ENCODE measurements at places on chromosomes 7 and 10.

GRCh38 chr7:132825932-132826835 lies 249.9 kb upstream of the PLXNA4 start:
- DNase-seq, result no peak

DNA sequence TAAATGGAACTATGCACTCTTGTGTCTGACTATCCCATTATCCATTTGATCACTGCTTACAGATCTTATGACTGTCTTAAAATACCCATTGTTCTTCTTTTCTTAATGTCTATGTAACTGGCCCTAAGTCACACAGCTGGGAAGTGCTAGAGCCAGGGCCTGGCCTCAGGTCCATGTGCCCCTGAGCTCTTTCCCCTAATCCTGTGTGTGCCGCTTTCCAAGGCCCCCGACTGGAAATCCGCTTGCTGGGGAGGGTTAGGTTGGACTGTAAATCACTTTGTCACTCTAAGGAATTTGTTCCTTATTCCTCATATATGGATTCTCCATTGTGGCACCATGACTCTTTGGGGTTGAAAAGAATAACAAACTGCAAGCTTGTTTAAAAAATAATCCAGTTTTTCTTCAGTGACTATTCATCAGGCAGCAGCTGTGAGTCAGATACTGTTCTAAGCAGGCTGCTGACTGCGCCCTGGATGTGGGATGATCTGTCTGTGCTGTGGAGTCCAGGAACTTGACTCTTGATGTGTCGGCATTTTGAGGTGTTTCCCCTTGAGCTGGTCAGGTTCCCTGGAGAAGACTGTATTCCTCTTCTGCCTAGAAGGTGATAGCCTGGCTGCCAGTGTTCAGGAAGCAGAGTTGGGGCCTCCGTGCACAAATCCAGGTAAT lies 236.3 kb downstream of the SDK1 start:
- no peak for DNase-seq

DNA sequence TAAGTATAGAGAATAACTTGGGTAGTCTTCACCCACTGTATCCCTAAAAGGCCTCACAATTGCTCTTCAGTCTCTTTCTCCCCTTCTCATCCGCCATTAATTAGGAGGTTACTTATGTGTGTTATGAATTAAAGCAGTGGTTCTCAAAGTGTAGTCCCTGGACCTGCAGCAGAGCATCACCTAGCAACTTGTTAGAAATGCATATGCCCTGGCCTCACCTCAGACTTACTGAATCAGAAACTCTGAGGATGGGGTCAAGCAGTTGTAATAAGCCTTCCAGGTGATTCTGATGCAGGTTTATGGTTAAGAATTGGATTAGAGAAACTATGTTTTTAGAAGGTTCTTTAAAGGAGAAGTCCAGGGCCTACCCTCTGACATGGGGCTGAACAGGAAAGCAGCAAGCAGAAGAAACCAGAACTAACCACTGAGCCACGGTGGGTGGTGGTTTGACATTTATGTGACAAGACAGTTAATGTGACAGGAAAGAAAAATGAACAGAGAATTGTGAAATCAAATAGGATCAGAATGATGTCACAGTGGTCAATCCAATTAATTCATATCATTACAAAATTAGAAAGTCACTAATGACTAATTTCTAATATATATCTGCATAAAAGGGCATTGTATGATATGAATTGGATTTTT lies 37.6 kb downstream of the ENTPD1 start:
- no peak for DNase-seq

DNA sequence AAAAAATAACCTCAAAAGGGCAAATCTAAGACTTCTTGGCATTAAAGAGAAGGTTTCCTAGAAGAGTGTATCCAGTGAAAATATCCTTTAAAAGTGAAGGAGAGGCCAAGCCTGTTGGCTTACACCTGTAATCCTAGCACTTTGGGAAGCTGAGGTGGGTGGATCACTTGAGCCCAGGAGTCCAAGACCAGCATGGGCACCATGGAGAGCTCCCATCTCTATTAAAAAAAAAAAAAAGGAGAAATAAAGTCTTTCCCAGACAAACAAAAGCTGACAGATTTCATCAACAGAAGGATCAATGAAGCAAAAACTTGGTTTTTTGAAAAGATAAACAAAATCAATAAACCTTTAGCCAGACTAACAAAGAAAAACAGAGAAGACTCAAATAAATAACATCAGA lies 67.6 kb upstream of the ZNF800 start:
- DNase-seq, result no peak

GRCh38 chr7:21915140-21915539 lies 30.6 kb downstream of the CDCA7L start:
- no peak for DNase-seq

- DNase-seq, result no peak
Observed at GRCh38 chr10:113056030-113056429, 106.0 kb downstream of the TCF7L2 start.

GRCh38 chr10:125002423-125003145 lies 60.7 kb downstream of the ZRANB1 start:
- no peak for DNase-seq

DNA sequence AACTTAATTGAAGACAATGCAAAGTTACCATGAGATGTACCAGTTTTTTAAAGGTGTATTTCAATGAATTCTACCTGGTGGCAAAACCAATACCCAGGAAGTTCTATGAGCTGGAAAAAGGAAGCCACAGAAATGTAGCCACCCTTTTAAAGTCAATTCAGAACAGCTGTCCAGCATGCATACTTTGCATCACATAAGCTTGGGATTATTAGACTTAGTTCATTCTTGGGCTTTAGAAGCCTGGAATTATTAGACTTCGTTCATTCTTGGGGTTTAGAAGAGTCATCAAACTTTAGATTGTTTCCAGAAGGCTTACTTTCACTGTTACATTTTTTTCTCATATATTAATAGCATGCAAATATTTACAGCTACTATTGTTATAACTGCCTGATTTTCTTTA lies 20.9 kb downstream of the SLC25A13 start:
- no peak for DNase-seq

DNA sequence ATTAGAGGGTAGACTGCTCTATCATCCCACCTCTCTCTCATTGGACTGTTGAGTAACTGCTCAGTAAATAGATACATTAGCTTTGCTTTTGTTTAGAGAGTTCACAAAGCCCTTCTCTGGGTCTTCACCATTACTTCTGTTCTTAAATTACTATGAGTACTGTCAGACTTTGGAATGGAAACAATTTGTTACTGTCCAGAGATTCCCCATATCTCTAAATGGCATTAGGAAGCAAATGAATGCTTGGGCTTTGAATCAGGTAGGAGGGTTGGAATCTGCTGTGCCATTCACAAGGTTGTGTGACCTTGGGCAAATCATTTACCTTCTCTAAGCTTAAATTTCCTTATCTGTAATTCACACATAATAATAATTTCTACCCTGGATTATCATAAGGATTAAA lies 541.0 kb upstream of the FZD8 start:
- DNase-seq, result no peak

GRCh38 chr7:157116762-157117161 lies 22.0 kb upstream of the UBE3C start:
- DNase-seq, result no peak

GRCh38 chr7:41925946-41926345 lies 223.1 kb upstream of the INHBA start:
- DNase-seq, result no peak

DNA sequence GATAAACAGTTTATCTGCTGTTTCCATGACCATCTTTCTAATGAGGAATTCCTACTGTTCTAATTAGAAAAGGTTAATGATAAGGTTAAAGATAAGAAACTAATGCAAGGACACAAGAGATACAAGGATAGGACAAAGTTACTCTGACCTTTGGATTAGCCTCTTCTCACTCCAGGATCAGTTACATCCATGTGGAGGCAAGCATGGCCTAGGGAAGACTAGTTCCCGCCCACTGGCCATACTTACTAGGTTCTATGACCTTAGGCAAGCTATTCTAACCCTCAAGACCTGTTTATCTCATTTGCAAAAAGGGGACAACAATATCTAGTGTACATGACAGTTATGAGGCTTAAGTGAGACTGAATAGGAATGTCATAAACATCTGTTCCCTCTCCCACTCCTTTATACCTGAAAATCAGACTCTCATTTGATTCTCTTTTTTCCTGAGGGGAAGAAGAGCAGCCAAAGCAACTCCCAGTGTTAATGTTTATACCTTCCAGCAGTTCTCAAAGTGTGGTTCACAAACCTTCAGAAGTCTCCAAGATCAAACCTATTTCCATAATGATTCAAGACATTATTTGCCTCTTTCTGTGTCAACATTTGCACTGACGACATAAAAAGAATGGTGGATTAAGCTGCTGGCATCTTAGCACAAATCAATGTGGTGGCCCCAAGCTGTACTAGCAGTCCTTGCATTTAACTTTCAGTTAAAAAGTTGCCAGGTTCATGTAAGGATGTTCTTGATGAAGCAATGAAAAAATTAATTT lies 72.0 kb downstream of the SRPK2 start:
- DNase-seq, result no peak

DNA sequence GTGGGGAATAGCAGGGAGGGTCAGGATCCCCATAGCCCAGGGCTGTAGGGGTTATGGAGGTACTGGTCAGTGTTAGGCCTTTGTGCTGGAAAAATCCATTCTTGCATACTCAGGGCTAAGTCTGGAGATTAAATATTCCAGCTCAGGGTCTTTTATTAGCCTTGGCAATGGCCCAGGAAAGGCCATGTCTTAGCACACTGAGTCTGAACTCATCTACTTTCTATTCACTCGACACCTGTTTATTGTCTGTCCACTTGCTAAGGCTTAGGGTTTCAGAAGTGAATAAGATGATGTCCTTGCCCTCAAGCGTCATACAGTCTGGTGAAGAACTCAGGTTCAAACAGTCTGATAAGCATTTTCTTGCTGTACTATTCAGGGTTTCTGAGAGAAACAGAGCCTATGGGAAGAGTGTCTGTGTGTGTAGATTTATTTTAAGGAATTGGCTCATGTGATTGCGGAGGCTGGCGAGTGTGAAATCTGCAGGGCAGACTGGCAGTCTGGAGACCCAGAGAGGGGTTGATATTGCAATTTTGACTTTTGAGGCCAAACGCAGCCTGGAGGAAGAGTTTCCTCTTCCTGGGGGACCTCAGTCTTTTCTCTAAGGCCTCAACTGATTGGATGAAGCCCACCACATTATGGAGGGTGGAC lies 135.8 kb downstream of the RAMP3 start:
- DNase-seq, result no peak

GRCh38 chr7:15178065-15178464 lies 275.5 kb upstream of the DGKB start:
- DNase-seq, result no peak

DNA sequence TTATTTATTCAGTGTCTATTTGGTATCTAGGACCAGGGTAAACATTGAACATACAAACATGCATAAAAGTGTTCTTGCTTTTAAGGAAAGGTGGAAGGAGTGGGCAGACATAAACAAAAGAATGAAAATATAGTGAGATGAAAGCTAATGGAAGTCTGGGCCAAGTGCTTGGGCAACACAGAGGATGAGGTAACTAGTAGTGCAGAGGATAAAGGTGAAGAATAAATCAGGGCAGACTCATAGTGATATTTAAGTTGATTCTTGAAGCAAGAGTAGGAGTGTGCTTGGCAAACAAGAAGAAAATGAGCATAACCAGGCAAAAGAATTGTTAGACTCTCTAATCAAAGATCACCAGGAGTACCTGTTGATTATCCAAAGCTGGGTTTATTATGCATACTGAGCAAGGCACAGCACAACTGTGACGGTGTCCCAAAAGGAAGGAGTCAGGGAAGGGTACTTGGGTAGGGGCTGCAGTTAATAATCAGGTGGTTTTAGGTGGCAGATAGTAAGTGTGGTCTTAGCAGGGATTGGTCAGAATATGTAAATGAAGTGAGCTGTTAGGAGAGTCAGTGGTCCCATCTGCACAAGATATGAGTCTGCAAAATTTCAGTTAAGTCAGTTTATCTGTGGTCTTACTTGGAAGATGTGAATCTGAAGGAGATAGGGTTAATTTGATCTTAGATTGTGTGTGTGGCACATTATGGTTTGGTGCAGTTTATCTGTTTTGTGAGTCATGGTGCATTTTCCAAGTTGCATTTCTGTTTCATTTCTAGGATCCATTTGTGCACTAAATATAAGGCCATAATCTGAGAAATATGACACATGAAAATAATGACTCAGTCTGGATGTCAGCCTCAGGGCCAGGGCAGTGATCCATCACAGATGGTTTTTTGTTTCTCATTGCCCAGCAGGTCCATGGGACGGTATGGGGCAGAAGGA lies 30.6 kb upstream of the TAX1BP1 start:
- DNase-seq, result no peak

DNA sequence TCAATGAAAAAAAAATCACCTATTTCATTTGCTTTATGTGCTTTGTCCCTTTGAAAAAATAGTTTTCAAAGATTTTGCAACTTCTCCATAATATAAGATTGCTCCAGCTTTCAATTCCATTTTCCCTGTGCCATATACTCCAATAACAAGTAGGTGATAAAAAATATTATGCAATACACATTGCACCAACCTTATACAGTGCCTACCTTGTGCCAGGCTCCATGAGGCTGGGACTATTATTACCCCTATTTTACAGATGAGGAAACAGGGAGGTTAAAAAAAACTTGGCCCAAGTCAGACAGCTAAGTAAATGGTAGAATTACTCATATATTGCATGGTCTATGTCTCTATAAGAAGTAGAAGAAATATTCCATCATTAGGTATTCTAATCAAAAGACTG lies 57.8 kb downstream of the BRAF start:
- no peak for DNase-seq

- DNase-seq, result no peak
Observed at GRCh38 chr7:32573110-32573687, 77.9 kb downstream of the AVL9 start.

DNA sequence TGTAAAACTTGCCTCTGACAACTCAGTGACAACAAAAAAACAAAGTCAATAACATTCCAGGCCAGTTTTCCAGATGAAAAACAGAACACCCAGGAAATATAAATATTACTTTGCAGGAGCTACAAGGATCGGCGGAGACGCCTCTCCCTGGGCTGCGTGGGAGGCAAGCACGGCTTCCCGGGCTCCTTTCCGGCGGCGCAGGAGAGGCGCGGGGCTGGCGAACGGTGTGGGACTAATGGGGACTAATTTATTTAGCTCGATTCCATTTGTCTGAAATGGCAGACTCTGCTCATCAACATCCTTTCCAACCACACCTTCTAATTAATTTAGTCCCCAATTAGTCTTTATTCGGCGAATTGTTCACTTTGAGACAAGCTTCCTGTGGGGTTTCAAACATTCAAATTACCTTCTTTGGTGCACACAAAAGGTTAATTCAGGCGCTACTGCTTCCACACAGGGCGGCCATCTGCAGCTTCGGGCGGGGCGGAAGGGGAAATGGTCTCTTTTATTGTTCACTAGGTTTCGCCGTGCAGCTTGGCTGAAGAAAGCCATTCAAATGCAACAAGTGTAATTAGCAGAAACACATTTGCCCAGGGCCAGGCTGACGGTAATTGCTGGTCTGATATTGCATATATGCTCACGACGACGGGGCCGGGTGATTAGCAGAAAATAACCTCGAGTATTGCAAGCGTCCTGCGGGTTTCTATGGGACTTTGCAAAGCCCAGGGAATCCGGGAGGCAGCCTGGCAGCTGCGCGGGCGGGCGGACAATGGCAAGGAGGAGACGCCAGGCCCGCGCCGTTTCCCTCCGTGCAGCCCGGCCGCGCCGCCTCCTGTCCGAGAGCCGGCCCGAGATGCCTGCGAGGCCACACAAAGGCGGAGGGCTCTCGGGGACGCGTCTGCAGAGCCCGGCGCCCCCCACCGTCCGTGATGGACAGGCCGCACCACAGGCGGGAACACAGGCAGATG lies 270.1 kb downstream of the PTPRN2 start:
- no peak for DNase-seq

Measured in NCI-H510A (cell line).